ENCODE measurements at places on chromosomes 16 and 17.

GRCh38 chr16:19879241-19879792 is 5.3 kb downstream of the GPRC5B start:
- DNase-seq, result no peak

- no peak for DNase-seq
Observed at GRCh38 chr16:64865069-64865696, 256.7 kb downstream of the CDH11 start.

GRCh38 chr17:77708049-77708448 is 250.5 kb upstream of the TNRC6C start:
- no peak for DNase-seq

DNA sequence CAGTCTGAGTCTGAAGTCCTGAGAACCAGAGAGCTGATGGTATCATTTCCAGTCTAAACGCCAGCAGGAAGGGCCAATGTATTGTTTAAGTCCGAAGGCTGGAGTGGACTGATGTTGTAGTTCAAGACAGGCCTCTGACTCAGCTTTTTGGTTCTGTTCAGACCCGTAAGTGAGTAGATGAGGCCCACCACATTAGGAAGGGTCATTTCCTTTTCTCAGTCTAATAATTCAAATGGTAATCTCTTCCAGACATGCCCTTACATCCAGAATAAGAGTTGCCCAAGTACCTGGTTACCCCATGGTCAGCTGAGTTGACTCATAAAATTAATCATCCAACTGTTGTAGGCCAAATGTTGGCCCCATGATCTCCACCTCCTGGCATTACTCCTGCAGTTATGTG is 442.6 kb upstream of the HSBP1 start:
- DNase-seq, result no peak

DNA sequence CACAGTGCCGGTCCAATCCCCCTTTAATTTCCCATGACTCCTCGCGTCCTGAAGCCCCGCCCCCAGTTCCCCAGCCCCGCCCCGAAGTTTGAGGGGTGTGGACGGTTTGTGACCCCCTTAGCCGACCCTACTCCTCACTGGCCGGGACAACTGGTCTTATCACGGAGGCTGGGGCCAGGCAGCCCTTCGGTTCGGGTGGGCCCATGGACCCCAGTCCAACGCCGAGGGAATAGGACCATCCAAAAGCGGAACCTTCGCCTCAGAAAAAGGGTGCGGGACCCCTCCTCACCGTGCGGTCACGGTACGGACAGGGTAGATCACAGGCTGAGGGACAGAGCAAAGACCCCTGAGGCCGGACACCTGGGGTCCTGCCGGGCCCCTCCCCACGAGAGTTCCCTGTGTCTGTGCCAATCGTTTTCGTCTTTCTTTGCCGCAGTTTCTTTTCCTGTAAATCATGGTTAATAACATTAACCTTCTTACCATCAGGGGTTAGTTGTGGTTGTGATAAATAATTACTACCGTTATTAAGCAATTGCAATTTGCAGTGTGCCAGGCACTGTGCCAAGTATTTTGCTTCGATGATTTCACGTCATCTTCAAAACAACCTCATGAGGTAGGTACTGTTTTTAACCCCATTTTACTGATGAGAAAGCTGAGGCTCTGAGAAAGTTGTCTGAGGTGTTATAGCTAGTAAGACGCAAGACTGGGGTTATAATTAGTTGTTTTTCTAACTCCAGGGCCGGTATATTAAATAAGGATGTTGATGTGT is 543 bp downstream of the TMUB2 start:
- peak; percentile 55 for DNase-seq

- DNase-seq, result peak; percentile 4
Observed at GRCh38 chr17:56121191-56122051, 31.9 kb upstream of the ANKFN1 start.

GRCh38 chr16:51071326-51071725 is 79.7 kb downstream of the SALL1 start:
- no peak for DNase-seq

- no peak for DNase-seq
Observed at GRCh38 chr16:78915811-78916345, 684.7 kb downstream of the MAF start.

DNA sequence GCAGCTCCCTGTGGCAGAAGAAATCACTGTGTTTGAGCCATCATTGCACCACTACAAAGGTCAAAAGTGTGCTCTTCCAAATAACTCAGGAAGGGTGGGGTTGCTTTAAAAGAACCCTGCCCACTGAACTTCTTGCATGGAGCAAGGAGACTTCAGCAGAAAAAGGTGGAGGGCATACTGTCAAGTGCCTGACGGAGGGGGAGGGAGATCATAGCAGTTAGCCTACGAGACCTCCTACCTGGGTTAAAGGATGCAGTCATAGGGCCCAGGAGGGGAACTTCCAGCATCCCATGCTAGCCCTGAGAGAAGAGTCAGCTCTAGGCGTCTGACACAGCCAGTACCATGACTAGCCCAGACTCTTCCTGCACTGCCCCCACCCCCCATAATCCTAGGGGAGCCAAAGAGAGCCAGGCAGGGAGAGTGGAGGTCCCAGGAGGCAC is 45.3 kb upstream of the MSI2 start:
- no peak for DNase-seq

GRCh38 chr16:11562941-11563340 is 23.8 kb downstream of the LITAF start:
- no peak for DNase-seq

DNA sequence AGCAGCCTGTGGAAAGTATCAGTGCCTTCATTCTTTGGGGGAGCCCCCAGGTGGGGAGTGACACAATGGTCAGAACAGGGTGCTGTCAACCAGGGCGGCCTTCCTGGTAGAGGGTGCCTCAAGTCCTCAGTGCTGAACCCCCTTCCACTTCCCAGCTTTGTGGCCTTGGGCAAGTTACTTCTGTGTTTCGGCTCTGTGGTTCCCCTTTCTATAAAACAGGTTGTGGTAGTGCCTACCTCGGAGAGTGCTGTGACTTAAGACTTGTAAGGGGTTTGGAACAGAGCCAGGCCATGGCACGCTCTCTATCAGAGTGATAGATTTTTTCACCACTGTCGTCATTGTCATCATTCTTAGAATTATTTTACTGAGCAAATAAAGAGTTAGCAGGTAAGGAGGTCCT is 141.1 kb downstream of the CCDC182 start:
- peak; percentile 95 for DNase-seq

GRCh38 chr16:23293016-23293415 is 9.1 kb upstream of the SCNN1B start:
- DNase-seq, result no peak

GRCh38 chr16:9027070-9027799 is 63.5 kb upstream of the USP7 start:
- DNase-seq, result no peak

DNA sequence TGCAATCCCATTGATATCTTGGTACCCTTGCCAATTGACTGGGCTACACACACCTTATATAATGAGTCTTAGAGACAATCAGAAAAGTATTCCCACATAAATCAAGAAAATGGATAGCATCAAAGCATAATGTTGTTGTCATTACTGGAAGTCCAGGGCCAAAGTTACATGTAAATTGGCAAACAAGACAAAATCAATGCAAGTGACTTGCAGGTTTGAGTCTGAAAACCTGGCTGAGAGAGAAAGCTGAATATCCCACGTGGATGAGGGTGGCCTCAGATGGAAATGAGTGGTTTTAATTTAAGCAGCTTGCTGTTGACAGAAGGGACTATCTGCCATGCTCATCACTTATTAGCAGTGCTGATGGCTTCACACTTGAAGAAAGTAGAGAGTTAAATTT is 324.0 kb upstream of the MON1B start:
- no peak for DNase-seq

GRCh38 chr17:41212524-41213169 is 13.8 kb upstream of the KRTAP9-2 start:
- no peak for DNase-seq

DNA sequence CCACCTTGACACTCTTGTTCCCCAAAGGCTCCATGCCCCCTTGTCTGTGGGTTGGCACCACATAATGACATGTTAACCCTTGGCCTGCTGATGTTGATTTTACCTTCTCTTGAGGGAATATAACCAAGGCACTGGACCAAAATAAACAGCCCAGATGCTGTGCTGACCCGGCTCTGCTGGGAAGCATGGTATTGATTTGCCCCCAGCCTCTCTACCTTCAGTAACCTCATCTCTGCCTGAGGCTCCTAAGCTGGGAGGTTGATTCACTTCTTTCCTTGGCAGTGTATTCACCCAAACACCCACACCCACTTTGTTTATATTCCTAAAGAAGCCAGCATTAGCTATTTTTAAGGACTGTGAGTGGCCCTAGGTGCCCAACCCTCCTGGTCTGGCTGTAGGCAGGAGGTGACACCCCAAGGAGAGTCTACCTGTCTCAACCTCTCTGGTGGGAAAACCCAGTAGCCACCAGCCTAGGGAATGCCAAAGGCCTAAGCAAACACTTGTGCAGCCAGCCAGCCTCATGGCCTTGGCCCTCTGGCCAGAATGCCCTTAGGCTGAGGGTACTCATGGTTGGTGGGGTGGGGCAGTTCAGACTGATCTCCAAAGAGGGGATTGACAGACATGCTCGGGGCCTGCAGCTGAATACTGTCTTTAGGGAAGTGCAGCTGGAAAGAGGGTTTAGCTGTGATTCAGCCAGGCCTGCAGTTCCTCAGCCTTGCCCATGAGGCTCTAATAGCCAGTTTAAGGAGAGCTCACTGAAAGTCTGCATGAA is 42.7 kb downstream of the GNAO1 start:
- DNase-seq, result no peak

DNA sequence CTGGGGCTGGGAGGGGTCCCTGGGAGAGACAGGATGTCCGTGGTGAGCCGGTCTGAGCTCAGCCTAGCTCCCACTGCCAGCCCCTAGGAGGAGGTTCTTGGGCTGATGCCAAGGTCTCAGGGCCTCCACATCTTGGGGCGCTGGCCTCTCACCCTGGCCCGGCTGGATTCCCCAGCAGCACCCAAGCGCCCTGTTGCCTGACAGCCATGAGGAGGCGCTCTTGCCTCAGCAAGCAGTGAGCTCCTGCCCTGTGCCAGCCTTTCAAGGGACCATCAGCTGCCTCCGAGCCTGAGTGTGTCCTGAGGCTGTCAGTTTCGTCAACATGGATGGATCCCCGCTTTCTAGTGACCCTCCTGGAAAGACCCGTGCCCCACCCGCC is 234.9 kb upstream of the CIBAR2 start:
- peak; percentile 87 for DNase-seq

GRCh38 chr16:28308794-28309584 is 16.7 kb downstream of the SBK1 start:
- no peak for DNase-seq

DNA sequence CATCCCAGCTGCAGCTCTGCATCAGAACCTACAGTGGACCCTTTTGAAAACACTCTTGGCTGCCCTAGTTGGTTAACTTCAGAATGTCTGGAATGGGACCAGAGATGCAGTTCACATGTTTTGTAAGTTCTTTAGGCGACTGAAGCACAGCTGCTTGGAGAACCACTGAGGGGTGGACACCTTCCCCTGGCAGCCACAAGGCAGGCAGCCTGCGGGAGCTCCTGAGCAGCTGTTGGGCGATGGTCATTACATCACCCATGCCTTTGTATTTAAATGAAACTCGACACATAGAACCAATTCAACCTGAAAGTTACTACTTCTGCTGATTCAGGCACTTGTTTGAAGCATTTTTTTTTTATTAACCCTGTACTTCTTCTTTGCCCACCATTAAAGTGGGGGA is 151.5 kb downstream of the LGALS9B start:
- DNase-seq, result no peak

DNA sequence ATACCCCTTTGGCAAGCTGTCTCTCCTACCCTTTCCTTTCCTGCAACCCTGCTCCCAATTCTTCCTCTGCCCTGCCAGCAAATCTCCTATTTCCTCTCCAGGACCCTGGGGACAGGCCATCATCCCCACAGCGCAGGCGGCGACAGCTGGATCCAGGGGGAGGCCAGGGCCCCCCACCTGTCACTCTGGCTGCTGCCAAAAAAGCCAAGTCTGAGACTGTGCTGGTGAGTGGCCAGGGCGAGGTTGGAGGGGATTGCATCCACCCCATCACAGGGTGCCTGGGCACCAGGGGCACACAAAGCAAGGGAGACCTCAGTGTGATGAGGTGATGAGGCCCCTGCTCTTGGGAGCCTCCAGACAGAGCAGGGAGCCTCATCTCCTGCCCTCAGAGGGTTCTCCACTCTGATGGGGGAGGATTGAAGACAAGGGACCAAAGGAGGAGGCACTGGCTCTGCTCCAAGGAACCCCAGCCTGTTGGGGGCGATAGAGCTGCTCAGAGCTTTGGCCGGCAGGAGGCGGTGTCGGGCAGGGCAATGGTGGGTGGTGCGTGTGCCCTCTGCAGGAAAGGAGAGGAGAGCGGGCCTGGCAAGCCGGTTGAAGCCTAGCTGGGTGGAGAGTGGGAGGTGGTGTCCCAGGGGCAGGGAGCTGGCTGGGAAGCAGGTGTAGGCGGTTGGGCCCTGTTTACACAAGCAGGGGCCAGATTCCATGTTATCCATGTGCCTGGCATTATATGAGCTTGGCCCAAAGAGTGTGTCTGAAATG is 15.6 kb upstream of the PDK2 start:
- peak; percentile 66 for DNase-seq

DNA sequence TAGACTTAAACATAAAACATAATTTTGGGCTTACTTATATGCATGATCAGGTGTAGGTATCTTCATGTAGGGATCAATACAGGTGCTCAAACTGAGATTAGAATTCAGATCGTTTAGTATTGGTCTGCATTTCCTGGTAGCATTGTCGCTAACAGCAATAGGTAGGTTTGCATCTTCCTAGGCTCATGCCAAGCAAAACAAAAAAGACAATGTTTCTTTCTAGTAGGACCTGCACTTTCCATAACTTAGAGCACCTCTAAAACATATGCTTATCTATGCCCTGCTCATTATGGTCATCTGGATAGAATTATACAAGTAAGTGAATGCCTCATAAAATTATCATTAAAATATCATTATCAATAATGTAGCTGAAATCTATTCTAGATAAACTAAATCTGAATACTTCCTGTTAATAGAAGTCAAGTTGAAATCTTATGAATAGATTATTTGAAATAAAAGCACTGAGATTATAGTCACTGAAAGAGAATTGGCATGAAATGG is 26.7 kb downstream of the PCTP start:
- DNase-seq, result no peak

DNA sequence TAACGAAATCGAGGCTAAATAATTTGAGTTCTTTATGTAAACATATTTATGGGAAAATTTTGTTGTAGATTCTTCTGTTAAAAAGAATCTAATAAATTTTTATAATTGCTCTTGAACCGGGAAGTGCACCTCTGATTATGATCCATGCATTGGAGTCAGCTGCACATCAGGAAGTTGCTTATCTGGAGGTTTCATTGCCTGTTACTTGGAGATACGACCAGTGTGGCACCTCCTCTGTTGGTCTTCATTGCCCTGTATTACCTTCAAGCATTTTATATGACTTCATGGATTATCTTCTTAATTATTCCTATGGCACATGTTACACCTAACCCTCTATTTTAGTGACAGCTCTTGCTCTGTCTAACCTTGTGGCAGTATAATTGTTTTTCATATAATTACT is 312.6 kb upstream of the TBX2 start:
- peak; percentile 53 for DNase-seq

All from hematopoietic multipotent progenitor cell treated with erythropoietin and hydrocortisone succinate and interleukin-3 and kit ligand, for 4 days (in vitro differentiated cells).